Urinary bladder (tissue), 4 donors: ENCODE measurements at places on chromosomes 16 and 17.

- DNase-seq: no peak
These were observed 130 bp downstream of the CCDC78 start for GRCh38 chr16:726188-726437.

DNA sequence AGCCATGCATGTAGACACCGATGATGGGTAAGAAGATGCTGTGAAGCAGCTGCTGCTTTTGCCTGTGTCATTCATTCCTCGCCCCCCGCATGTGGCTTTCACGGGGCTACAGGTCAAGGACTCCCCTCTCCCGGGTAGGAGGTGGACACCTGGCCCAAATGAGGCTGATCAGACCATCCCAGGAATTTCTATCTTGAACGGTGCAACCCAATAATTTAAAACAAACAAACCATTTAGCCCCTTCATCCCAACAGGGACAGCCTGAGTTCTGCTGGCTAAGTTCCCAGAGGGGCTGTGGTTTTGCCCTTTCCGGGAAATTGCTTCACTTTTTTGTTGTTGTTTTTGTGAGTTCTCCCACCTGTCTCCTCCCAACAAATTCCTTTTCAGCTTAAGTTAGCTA is 137.7 kb upstream of the CDH5 start:
- DNase-seq: no peak

- no peak for DNase-seq
These were observed 43.4 kb upstream of the IRX6 start for GRCh38 chr16:55280587-55280986.

DNA sequence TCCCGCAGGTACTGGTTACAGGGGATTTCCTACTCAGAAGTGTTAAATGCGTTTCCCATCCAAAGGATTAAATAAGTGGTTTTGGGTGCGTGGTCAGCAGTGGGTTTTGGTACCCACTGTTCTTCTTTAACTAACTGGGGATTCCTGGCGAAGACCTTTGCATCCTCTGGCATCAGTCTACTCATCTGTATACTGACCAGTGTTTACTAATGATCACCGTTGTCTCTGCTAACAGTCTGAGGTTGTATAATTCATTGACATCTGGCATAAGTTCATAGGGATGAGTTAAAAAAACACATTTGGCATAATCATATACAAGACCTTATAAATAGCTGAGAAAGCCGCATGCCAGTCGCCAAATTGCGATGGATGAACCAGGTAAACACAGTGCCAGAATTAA is 339.1 kb downstream of the PMP22 start:
- no peak for DNase-seq

- no peak for DNase-seq
These were observed 195.3 kb upstream of the RPL38 start for GRCh38 chr17:74008196-74008595.

DNA sequence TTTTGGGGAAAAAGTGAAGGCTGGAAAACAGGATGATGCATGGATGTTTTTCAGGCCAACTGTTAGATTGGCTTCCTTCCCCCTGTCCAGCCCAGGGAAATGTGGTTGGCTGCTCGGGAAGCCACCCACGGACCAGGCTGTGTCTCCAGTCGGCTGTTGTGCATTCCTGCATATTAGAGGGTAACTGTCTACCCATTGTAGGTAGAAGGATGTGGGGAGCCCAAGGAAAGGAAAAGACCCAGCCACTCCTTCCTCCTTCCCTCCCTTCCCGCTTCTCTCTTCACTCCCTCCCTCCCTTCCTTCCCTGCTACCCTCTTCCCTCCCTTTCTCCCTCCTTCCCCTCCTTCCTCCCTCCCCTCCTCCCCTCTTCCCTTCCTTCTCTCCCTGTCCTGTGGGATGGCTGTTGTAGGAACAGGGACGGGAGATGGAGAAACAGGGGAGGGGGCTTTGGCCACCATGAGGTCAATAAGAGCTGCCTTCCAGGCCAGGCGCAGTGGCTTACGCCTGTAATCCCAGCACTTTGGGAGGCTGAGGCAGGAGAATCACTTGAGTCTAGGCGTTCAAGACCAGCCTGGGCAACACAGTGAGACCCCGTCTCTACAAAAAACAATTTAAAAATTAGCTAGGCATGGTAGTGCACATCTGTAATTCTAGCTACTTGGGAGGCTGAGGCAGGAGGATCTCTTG is 16.9 kb downstream of the SYT17 start:
- no peak for DNase-seq

DNA sequence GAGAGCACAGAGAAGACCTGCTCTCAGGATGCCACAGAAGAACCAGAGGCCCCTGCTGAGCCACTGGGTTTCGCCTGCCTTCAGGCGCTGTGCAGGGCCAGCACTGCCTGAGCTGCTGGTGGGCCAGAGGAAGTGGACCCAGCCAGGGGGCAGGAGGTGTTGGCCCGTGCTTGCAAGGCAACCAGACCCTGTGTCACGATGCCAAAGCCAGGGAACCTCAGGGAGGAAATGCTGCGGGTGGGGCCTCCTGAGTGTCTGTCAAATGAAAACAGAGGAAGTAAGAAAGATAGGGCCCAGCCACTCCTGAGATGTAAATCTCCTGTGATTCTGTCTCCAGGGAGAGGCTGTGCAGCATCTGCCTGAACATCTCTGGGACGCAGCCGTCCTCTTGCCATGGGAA is 58.1 kb upstream of the ADORA2B start:
- DNase-seq: no peak

DNA sequence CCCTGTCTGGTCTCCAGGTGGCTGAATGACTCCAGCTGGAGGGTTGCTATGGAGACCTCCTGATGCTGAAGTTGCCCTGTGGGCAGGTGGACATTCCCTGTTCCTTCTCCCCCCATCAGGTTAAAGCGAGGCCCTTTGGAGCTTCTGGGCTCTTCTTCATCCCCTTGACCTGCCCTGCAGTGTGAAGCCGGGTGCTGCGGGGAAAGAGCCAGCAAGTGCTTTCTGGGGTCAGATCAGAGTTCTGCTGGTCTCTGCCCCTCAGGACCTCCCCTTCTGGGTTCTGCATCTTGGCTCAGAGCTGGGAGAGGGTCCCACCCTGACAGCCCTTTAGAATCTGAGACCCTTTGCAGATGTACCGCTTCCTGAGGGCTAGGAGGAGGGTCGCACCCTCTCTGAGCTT is 25.1 kb downstream of the NKD1 start:
- DNase-seq: no peak

DNA sequence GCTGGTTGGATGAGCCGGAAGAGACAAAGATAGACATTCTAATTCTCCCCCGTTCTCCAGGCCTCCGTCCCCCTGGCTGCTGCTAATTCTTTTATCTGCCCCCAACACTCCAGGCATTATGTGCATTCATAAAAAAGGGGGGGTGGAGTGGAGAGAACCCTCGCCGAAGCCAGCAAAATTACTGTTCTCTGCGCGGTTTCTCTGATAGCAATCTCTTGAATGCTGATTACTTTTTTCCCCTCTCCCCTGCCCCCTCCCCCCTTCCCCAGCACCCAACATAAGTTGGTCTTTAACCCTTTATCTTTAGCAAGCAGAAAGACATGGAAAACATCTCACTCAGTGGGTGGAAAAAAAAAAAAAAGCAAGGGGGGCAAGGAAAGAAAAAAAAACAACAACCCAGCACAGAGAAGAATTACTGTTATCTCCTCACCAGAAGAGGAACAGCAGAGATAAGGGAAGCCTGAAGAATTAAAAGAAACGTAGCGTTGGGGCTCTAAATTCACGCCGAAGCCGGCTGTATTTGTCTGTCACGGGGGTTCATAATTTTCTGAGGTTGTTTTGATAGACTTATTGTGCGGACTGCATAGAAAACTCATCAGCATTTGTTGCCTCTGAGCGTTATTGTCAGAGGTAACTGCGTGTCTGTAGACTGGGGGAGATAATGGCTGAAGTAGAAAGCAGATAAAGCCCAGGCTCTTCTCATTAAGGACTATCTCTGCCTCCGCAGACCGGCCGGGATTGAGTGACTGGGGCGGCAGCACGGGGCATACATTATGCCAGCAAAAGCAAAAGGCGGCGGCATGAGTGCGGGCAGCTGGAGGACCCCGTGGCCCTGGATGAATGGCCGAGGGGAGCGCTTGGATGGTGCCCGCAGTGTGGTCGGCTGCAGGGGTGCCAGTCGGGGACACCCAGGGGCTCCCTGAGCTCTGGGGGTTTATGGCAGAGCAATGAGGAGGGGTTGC is 126.9 kb downstream of the MRM1 start:
- peak; percentile 59 for DNase-seq

DNA sequence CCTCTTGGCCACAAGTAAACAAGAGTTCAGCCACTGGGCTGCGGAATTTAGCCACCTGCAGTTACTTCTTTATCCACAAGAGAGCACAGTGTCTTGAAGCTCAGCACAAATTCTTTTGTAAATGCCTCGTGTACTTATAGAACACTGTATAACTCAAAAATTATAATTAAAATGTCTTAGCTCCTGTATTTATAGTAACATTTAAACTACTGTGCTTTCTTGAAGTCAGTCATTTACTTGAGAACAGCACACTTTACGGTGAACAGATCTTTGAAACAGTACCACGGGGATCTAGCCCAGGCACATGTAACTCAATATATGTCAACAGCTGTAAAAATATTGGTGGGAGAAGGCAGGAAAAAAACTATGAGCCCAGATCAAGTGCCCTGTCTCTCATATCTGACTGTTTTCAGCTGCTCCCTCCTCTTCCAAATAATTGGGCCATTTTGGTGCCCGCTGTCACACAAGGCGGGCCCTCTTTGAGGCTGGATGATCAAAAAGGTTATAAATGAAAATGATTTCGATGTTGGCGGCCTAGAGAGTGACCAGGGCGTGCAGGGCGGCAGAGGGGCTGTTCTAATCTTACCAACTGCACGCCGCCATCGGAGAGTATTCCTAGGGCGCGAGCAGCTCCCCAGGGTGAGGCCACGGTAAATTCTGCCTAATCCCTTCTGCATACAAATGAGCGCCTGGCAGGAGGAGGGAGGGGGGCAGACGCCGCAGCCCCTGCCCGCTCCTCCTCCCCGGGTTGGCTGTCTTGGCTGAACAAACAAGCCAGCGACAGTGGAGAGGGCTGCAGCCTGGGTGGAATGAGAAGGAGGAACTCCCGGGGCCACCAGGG is 183.2 kb downstream of the C16orf78 start:
- no peak for DNase-seq

- DNase-seq: peak; percentile 77
These were observed 26.2 kb downstream of the ANKRD40 start for GRCh38 chr17:50681263-50682200.

DNA sequence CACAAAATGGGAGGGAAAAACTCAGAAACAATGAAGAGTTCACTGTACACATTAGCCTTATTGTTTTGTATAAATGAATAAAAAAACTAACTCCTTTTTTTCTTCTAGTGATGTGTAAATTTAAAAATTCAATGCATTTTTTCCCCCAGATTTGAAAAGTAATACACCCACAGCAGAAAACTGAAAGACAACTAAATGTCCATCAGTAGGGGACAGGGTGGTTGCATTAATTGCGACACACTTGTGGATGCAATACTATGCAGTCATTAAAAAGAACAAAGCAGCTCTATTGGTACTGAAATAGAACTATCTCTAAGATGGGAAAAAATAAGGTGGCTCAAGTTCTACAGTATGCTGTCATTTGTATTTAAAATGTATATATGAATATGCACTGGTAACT is 13.7 kb upstream of the WIPI1 start:
- no peak for DNase-seq

DNA sequence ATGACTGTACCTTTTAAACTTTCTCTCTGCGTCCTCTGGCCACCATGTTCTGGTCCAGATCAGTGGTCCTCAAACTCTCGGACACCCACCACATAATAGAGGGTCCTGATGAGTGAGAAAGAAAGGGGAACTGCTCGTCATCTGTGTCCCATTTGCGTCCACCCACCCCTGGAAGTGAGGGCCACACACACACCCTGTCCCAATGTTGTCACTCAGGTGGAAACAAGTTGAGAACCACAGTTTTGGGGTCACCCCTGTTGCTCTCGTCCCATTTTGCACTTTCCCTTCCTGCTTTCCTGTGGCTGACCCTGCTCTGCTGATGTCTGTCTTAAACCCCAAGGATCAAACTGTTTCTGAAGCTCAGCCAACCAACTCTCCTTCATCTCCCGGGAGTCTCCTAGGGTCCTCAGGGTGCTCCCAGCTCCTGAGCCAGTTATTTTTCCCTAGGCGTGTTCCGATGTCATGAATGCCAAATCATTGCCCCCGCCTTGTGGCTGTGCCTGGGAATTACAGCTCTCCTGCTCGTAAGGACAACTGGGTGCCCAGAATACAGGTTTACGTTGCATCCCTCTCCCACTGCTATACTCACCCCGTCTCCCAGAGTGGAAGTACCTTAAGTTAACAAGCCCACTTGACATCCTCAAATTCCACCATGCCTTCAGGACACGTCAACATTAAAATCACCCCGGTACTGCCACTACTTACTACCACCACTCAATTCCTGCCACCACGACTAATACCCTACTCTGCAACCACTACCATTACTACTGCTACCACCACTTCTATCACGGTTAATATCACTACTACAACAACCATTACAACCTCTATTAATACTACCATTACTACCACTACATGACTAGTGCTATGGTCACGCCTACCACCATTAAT is 26.0 kb upstream of the HNF1B start:
- DNase-seq: no peak

- no peak for DNase-seq
These were observed 506 bp downstream of the CAMKK1 start for GRCh38 chr17:3892095-3892998.

- no peak for DNase-seq
These were observed 109.7 kb downstream of the PLCG2 start for GRCh38 chr16:81888520-81889394.

DNA sequence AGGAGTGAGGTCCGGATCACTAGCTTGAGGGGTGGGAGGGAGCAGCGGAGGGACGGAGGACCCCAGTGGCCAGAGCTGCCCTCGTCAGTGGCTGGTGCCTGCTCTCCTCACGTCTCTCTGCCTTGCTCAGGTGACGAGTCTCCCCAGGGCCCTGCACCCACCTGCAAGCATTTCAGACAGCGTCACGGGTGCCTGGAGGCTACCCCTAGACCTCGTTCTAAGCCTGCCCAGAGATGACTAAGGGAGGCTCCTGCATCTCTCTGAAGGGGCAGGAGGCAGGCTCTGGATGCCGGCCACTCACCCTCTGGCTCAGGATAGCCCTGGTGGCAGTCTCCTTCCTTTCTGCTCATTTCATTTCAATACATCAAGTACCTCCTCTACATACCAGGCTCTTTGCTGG is 68.8 kb downstream of the MRC2 start:
- DNase-seq: no peak

- DNase-seq: no peak
These were observed 1.0 kb upstream of the CA7 start for GRCh38 chr16:66843191-66843590.

- no peak for DNase-seq
These were observed 64.9 kb upstream of the PMFBP1 start for GRCh38 chr16:72236866-72237265.

GRCh38 chr16:19291475-19291874 is 5.9 kb downstream of the CLEC19A start:
- no peak for DNase-seq

- no peak for DNase-seq
These were observed 32.1 kb downstream of the DUSP14 start for GRCh38 chr17:37521821-37522220.

DNA sequence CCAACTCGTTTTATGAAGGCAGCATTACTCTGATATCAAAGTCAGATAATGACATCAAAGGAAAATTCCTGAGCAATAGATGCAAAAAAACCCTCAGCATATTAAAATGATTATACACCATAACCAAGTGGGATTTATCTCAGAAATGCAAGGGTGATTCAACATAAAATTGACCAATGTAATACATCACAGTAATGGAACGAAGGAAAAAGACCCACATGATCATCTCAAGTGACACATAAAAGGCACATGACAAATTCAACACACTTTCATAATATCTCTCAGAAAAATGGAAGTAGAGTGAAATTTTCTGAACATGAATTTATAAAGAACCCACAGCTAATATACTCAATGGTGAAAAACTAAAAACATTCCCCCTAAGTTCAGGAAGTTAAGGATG is 118.8 kb downstream of the ITFG1 start:
- no peak for DNase-seq

GRCh38 chr16:74252329-74252728 is 44.3 kb upstream of the PSMD7 start:
- DNase-seq: no peak
